ENCODE measurements at places on chromosomes 3 and 15.
A peak's percentile ranks its signal among the peaks of the same experiment; 100 is the strongest.

DNA sequence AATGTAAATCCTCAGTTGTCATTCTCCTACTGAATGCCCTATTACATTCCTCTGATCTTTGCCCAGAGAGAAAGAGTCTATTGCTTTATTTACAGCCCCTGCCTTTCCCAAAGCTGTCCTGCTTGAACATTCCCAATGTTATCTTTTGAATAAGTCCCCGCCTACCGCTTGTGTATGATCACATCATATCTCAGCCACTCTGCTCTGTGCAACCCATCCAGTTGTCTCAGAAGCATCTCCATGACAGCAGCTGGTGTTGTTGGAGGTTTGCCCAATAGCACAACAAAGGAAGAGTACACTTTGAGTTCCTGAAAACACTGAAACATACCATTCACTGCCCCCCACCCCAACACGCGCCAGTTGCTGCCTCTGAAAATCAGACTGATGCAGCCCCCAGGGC is 22.0 kb upstream of the FAM3D start:
- DNase-seq = no peak

- no peak for DNase-seq
Measured at GRCh38 chr3:192515664-192516045, 211.7 kb downstream of the FGF12 start.

- DNase-seq = no peak
Measured at GRCh38 chr3:162770551-162770950, 1273.9 kb downstream of the OTOL1 start.

GRCh38 chr3:38257583-38257982 is 8.0 kb upstream of the SLC22A13 start:
- DNase-seq = no peak

DNA sequence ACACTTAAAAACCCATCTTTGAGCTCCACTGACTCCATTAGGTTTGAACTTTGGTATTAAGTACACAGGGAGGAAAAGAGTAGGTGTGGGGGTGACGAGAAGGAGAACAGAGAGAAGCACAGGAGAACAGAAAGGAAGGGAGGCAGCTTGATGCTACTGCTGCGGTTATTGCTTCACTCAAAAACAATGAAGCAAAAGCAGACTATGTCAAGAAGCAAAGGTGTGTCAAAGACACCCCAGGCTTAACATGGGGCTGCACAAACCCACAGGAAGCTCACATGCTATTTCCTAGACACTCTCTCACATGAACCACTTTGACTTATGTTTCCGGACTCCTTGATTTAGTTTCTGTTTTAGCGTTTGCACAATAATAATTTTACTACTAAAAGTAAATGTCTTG is 961.0 kb upstream of the CFAP20DC start:
- DNase-seq = no peak

DNA sequence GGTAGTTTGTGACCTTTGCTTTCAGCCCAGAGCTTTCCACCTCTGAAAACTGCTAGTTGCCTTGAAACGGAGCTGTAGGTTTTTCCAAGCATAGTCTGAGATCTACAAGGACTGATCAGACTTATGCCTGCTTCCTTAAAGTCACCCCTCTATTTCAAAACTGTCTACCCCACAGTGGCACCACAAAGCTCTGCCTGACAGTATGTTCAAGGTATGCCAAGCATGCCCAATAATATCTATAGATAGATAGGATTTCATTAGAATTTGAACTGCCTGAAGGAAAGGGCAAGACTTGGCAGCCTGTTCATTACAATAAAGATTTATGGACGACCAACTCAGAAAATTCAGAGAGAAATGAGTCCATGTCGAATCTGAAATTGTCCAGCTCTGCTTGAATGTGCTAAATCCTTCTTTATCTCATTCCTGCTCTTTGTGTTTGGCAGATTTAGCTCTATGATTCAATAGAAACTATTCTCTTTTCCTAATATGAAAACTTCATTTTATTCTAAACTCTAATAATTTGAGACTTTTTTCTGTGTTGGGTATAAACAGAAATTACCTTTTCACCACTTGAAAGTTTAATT is 227.6 kb upstream of the TBC1D5 start:
- no peak for DNase-seq

GRCh38 chr15:31344823-31345605 is 18.4 kb downstream of the KLF13 start:
- no peak for DNase-seq

GRCh38 chr3:115580566-115580965 is 42.7 kb upstream of the GAP43 start:
- DNase-seq = no peak

DNA sequence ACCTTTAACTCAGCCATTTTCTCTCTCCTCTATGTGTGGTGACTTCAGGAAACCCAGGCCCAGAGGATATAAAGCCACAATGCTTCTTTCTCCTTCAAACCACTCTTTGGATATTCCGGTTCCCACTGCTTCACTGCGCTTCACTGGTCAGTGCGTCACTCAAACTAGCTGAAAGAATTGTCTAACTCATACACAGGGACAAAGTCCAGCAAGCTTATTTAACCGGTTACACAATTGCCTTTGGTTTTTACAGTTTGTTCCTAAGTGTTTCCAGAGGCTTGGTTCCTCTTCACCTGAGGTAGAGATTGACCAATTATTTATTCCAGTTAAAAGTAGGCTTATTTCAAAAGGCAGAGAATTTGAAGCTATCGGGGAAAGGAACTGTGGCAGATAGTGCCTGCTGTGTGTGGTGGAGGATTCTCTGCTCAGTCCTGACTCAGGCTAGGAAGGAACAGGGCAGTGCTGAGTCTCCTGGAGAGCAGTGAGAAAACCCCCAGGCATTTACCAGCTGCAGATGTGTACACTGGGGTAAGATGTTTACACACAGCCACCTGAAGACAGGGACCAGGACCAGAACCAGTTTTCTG is at the start of gene HGD:
Gene HGD, minus strand, starts transcription at position 145 of the 587 bp plus-strand sequence. Its CDS starts 128 bp downstream, at position 17.
- no peak for DNase-seq

DNA sequence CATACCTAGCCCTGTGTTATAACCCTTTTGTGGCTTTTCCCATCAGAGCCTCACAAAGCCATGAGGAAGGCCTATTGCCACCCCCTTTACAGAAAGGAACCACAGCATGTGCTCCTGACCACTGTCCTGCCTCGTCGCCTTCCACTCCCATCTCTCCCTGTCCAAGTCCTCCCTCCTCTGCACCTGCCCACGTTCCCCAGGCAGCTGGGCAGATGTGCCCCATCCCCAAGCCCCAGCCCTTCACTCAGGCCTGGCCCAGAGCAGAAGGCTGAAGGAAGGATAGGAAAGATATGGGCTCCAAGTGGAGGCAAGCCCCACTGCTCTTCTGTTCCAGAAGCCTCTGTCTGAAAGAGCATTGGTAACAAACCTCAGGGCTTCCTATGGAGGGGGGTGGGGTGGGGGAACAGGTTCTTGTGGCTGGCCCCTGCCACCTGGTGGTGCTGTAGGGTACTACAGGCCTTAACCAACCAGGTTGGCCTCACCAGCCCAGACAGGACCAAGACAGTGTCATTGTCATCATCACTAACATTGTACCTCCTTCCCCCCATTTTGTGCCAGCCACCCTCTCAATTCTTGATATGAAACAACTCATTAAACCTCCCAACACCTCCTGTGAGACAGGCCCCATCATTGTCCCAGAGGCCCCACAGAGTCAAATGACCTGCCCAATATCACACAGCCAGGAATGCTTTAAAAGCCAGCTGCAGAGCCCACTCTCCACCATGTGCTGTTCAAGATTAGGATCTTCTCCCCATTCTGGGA is 10.0 kb downstream of the POC1A start:
- DNase-seq = no peak

DNA sequence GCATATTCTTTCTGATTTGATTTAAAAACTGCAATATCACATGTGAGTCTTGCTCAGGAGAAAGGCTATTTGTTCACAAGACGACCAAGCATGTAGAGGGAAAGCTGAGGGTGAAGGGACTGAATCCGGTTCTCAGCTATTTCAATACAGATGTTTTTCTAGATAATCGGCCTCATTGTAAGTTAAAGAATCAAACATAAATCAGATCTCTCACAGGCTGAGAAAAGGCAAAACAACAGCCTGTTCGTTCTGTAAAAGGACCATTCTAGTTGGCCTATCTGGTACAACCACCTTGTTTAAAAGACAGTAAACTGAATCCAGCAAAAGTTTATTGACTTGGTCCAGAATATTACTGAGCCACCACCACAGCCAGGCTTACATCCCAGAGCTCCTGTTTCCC is 1045.7 kb upstream of the CFAP20DC start:
- no peak for DNase-seq

GRCh38 chr3:111726788-111727305 is 131.7 kb upstream of the ZBED2 start:
- no peak for DNase-seq

DNA sequence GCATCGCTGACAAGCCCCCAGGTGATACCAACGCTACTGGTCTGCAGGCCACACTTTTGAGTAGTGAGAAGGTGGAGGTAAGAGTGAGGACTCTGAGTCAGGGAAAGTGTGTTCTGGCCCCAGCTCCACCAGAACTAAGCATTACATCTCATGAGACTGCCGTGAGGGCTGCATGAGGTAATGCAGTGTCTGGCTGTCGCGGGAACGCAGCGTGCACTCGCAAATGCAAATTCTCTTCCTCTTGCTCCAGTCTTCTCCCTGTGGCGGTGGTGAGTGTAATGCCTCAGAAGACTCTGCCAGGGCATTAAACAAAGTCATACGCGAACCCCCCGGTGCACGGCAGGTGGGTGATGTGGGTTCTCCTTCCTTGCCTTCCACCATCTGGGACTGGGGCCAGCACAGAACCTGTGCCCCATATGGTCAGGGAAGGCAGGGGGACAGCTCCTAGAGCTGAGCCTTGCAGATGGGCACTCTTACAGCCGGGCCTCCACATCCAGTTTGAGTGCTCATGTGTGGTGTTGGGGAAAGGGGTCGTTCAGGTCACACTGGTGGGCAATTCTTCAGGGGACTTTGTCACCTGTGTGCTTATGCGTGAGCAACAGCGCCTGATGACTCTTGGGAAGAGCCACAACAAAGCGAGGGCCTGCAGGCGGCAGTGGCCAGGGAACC is 175.8 kb downstream of the XXYLT1 start:
- no peak for DNase-seq

DNA sequence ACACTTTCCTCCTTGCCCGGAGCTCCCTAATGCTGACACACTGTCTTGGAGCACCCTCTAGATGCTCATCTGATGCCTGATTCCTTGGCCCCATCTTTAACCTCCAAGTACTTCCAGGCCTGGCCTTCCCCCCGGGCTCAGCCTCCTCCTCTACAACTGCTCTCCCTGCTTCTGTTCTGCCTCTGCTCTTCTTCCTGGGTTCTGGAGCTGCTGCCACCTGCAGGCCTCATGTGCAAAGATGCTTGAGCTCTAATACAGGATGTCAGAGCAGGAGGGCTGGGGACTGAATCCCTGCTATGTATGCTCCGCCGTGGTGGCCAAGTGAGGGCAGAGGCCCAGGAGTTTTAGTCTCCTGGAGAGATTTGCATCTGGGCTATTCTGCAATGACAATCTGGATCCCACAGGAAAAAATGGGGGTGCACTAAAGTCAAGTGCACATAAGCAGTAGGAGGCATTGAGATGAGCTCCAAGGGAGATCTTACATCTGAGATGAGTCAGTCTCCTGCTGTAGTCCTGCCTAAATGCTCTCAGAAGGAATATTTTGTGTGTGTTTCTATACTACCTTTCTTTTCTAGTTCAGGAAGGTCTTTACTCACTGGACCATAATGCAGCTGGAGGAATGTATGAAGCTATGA is 296.3 kb downstream of the UACA start:
- DNase-seq = peak; percentile 11

DNA sequence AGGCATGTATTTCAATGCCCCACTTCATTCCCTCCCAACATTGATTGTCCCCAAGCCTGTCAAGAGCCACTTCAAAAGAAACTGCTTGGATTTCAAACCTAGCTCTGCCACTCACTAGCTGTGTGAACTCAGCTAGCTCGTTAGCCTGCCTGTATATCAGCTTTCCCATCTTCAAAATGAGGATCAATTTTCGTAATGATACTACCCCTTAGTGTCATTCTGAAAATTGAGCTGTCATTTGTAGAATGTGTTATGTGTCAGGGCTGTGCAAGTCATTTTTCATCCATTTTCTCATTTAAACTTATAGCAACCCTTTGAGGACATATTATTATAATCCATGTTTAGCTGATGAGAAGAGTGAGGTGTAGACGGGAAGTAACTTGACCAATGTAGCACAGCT is 88.6 kb downstream of the TRIM42 start:
- no peak for DNase-seq

DNA sequence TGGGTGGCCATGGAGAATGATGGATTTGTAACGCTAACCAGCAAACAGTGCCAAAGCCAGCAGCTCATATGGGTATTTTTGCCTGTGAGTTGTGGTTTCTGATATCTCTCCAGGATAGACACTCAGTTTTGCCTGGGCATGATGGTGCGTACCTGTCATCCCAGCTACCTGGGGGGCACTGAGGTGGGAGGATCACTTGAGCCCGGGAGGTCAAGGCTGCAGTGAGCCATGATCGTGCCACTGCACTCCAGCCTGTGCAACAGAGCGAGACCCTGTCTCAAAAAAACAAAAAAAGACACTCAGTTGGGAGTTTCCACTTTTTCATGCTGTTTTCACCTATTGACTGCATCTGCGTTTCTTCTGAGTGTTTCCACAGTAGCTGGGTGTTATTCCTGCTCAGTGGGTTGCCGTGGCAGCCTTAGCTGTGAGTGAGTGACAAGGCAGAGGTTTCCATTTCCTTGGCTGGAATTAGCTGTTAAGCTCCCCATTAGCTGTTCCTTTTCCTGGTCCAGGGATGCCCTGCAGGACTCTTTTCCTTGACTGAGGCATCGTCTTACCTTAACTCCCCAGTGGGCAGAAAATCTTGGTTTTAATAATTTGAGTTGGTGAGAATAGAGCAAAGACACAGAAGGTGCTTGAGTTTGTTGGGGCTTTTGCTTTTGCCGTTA is 14.2 kb upstream of the RPP14 start:
- DNase-seq = no peak

- no peak for DNase-seq
Measured at GRCh38 chr3:44887101-44887500, 12.7 kb downstream of the TGM4 start.

DNA sequence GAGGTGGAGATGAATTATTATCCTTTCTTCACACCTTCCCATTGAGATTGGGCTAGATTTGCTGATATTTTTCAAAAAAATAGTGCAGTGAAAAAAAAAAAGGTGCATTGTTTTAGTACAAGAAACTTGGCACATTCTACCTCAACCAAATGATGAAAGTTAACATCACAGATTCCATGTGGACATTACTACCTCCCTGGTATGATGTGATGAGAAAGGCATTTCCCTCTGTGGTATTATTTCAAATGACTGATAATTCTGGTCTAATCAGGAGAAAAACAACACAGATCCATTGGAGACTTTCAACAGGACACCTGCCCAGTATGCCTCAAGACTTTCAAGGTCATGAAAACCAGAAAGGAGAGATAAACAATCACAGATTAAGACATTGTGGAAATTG is 313.4 kb downstream of the BCHE start:
- no peak for DNase-seq

- no peak for DNase-seq
Measured at GRCh38 chr3:64681015-64681414, 6.8 kb downstream of the ADAMTS9 start.

All from NCI-H187 treated with DMSO at 0.1 percent for 48 hours (cell line).